Fibroblast of pulmonary artery (primary cell): ENCODE measurements at places on chromosomes 1 and 21.
A peak's percentile ranks its signal among the peaks of the same experiment; 100 is the strongest.

DNA sequence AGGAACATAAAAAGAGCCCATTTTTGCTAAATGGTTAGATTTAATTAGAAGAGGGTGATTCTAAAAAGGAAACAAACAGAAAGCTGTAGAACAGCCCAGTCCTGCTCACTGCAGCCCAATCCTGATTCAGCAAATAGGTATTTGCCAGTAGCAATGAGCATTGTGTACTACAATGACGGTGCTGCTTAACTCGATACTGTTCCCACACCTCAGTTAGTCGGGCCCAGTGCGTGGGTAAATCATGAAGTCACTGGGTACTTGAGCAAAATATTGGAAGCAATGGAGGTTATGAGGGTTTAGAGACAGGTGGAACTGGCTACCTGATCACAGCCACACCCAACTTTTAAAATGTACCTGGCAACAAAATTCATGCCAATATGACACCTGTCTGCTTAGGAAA is 101.5 kb upstream of the ADGRL2 start:
- peak; percentile 83 for DNase-seq

DNA sequence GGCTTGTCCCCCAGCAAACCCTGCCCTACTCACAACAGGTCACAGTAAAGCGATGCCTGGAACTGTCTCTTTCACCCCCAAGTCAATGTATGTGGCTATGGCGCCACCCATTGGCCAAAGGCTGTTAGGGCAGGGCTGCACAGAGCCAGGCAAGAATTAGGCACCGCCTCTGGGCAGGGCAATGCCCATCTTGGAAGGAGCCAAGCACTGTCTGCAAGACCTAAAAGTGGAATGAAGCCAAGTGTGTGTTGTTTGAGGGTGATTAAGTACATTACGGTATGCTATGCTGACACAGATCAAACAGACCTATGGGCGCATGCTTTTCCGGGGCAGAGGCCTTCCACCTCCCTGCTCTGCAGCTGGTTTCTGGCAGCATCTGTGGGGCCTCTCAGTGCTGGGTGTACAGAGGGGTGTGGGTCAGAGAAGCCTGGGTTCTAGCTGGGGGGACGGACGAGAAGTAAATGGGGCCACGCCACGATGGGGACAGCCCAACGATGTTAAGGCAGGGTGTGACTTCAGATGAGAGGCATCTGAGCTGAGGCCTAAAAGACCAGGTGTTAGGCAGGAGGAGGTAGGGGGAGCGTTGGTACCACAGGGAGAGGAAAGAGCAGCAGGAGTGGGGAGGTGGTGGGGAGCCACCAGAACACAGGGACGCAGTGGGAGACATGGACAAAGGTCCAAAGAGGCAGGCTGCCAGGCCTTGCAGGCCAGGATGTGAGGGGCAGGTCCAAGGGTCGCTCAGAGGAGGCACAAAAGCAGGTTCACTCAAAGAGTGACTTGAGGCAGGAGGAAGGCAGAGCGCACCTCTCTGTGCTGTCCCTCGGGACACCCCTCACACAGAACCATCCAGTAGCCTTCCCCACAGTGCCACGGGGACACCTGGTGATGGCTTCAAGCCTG is 49.8 kb downstream of the ACOT7 start:
- peak; percentile 84 for DNase-seq

- no peak for DNase-seq
Observed at GRCh38 chr1:119984771-119985170, 84.7 kb downstream of the NOTCH2 start.

- DNase-seq = peak; percentile 93
Observed at GRCh38 chr1:159923203-159924024, 1.9 kb downstream of the TAGLN2 start.

DNA sequence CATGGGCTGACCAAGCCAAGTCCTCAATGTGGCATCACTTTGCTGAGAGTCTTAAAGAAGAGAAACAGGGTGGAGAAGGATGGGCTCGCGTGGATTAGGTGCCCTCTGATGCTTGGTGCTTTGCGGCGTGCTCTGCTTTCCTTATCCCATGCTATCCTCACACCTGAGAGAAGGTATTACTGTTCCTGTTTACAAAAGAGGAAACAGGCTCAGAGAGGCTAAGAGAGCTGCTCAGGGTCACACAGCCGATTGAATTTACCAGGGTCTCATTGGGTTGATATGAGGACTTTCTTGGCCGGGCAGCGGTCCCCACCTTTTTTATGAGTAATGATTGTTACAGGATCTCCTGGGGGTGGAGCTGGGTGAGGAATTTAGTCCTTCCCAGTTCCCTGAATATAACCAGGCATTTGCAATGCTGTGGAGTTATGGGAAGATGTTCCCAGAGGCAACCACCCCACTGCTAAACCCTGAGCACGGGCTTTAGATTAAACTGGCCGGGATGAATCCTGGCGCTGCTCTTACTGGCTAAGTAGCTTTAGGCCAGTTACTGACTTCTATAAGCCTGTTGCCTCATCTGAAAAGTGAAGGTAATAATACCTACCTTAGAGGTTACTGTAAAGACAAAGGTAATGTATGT is 4.5 kb downstream of the ASCL5 start:
- DNase-seq = no peak

- no peak for DNase-seq
Observed at GRCh38 chr1:94715321-94715720, 104.8 kb upstream of the SLC44A3 start.

DNA sequence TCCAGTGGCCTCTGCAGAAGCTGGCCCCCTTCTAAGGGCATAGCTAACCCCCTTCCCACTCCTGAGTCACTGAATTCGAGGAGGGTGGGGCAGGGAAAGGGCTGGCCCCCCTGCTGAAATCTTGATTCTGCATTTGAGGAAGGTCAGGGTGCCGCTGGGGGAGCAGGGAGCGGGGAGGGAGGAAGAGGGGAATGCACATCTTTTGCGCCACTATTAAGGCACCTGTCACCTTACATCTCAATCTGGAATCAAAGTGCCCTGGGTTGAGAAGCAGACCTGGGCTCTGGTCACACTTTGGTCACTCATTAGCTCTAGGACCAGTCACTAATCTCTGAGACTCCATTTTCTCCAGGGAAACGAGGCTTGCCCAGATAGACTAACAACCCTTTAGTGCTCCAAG is 62.0 kb downstream of the TOR1AIP2 start:
- no peak for DNase-seq

GRCh38 chr1:204730826-204731459 is 45.4 kb upstream of the LRRN2 start:
- DNase-seq = no peak

DNA sequence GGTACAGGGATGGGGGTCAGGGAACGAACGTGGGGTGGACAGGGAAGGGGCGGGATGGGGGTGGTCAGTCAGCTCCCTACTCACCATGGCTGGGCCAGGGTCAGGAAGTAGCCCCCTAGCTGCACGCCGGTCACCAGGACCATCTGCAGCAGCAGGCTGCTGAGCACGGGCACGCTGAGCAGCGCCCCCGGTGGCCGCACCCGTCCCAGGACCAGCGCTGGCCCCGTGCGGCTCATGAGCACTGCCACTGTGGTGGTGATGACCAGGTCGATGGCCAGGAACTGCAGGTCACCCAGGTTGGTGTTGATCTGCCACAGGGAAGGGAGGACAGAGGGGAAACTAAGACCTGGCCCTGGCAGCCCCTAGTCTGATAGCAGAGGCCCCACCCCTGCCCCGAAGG is 6.5 kb upstream of the MFAP2 start:
- DNase-seq = no peak

- DNase-seq = no peak
Observed at GRCh38 chr21:31901315-31901714, 28.5 kb downstream of the HUNK start.

- DNase-seq = peak; percentile 14
Observed at GRCh38 chr1:171310661-171311087, 3.3 kb upstream of the FMO4 start.

- no peak for DNase-seq
Observed at GRCh38 chr1:225580238-225581099, 72.5 kb downstream of the ENAH start.

GRCh38 chr1:93692983-93693591 is 11.4 kb upstream of the BCAR3 start:
- peak; percentile 68 for DNase-seq

GRCh38 chr1:199809311-199809710 is 218.2 kb upstream of the NR5A2 start:
- DNase-seq = no peak

- no peak for DNase-seq
Observed at GRCh38 chr1:212968368-212968863, 18.1 kb downstream of the VASH2 start.

- no peak for DNase-seq
Observed at GRCh38 chr1:73044241-73045036, 762.1 kb upstream of the NEGR1 start.

DNA sequence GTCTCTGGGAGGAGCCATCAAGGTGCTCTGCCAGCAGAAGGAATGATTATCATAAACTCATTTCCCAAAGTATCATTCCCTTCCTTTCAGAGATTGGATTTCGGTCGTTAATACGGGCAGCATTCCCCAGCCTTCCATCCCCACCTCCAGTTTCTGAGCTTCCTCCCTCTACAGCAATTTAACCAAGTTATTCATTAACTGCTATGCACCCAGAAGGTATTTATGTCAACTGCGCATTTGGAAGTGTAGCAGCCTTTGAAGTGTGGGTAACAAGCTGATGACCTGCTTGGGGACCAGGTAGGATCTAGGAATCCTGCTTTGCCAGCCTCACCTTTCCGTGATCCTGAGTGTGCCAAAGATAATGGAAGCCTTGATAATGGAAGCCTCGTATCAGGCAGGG is 172.4 kb upstream of the IGSF21 start:
- DNase-seq = no peak

- DNase-seq = no peak
Observed at GRCh38 chr1:30009720-30010119, 713.7 kb downstream of the MATN1 start.

DNA sequence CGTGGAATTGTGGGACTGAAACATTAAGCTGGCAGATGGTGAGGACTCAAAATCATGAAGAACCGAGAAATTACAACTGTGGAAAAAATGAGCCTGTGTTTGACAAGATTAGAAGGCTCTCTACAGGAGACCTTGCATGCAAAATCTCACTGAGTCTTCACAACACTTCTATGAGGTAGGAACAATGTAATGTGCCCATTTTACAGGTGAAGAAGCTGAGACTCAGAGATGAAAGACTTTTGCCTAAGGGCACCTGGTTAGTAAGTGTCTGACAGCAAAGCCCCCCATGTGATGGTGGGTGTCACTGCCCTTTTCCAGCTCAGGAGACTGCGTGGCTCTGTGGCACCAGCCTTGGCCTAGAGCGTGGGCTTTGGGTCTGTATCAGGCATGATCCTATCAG is 21.0 kb downstream of the OPRD1 start:
- no peak for DNase-seq

- DNase-seq = peak; percentile 53
Observed at GRCh38 chr1:22641906-22642636, 1.4 kb upstream of the C1QC start.

DNA sequence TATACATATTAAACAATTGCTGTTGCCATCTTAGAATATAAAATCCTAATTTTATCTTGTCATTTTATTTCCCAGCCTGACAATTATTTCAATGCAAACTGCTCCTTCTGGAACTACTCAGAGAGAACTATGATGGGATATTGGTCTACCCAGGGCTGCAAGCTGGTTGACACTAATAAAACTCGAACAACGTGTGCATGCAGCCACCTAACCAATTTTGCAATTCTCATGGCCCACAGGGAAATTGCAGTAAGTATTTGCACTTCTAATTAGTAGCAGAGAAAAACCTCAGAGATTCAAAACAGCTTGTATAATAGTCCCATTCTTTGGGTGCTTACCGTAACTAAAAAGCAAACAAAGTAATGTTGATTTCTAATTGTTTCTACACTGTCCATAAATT is 167.2 kb downstream of the ADGRL2 start:
- DNase-seq = no peak
